ENCODE measurements at places on chromosomes 6 and 20.

GRCh38 chr20:34023937-34024722, 30.4 kb downstream of the RALY start:
- DNase-seq = no peak

- no peak for DNase-seq
These were observed 9.8 kb upstream of the TXNDC5 start for GRCh38 chr6:7920425-7920824.

- no peak for DNase-seq
These were observed 76.2 kb downstream of the MAFB start for GRCh38 chr20:40612837-40613236.

DNA sequence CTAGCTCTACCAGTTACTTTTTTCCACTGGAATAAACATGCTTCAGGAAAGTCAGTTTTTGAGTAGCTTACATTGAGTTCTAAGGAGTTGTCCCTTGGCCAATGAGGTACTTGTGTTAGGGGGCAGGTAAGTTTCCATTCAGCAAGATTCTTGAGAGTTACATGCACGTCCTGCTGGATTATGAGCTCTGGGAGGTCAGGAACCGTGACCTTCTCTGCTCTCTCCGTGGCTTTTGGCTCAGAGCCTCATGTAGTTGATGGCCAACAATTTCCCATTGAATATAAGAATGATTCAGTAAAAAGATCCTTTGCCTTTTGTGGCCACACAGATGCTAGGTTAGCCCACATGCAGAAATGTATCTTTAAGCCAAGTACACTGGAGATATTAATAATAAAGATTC, 181.8 kb upstream of the RALGAPA2 start:
- DNase-seq = no peak

- DNase-seq = no peak
These were observed 134.9 kb downstream of the BCAS1 start for GRCh38 chr20:53935344-53936084.

- DNase-seq = no peak
These were observed 4.0 kb downstream of the MKKS start for GRCh38 chr20:10430000-10430466.

- no peak for DNase-seq
These were observed 145.8 kb downstream of the COL9A1 start for GRCh38 chr6:70157086-70157485.

DNA sequence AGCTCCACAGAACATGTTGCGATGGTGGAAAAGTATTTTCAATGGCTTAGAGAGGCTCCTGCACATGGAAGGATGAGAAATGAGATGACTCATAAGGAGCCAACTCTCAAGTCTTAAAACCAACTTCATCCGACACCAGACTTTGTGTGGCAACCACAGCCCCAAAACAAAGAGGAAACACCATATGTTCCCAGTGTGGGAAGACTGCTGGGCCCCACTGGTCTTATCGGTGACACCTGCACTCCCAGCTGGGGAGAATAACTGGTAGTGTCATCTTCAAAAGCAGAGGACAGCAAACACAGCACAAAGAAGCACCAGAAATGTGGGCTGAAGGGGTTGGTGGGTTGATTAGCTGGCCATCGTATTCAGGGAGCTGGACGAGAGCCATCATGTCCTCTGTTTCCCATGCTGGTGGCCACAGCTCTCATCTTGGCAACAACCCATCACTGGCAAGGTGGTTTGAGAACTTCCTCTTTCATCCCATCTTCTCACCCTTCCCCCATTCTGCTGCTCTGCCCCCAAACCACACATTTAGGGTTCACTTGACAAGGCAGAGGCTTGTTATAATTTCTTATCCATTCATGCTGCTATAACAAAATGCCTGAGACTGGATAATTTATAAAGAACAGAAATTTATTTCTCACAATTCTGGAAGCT, 46.0 kb upstream of the TASP1 start:
- no peak for DNase-seq

GRCh38 chr6:122268394-122268793, 131.1 kb upstream of the HSF2 start:
- no peak for DNase-seq

DNA sequence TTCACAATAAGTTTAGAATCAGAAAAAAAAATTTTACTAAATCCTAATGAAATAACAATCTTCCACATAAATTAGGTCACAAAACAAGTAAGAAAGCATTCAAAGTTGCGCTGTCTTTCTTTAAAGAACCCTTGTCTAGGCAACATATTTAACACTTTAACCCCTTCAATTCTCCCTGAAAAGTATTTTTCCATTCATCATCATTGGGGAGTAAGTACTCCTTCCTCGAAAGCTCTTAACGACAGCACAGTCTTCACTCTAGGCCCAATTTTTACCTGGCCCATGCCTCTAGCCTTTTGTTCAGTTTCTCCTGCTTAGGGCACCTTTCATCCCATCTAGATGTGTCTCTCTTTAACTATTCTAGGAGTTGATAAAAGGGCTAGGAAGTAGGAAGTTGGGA, 2.6 kb downstream of the TSPYL1 start:
- DNase-seq = no peak

GRCh38 chr6:152314483-152314832, 322.7 kb downstream of the SYNE1 start:
- no peak for DNase-seq

- peak; percentile 60 for DNase-seq
These were observed 162.7 kb downstream of the NFATC2 start for GRCh38 chr20:51379601-51380341.

All from NCI-H226 (cell line).